ENCODE measurements at places on chromosomes 16 and 17.
A peak's percentile ranks its signal among the peaks of the same experiment; 100 is the strongest.

DNA sequence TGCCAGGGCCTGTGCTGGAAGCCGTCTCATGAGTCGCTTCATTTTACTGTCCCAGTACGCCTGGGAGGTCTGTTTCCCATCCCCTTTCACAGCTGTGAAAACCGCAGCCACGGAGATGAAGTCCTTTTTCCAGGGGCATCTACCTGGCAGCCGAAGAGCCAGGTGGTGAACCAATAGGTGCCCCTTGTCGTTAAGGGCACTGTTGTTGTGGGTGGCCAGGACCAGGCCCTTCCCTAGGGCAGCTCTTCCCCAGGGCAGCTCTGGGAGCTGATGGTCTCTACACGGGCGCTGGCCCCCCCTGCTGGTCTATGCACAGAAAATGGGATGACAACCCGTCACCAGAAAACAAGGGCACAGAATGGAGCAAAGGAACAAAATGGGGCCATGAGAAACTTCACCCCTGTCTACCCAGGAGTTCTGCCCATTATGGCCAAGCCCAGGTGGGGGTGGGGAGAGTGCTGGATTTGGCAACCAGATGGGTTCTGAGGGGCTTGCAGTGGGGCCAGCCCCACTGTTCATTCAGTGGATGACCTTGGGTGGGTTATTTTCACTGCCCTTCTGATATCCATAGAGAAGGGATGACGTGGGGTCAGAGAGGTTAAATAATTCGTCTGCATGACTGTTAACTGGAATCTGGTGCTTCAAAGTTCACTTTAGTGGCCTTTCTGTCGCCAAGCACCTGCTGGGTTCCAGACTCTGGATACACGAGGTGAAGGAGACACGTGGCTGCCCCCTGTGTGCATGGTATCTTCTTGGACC lies 11.5 kb downstream of the RMI2 start:
- DNase-seq: peak; percentile 70
- peaks cover 23% of the 10 kb centered on the region for H3K36me3 ChIP-seq
- H3K4me3 ChIP-seq: no peak overlapping the region
- peaks cover 36% of the 10 kb centered on the region for H3K4me1 ChIP-seq
- H3K27ac ChIP-seq: no peak overlapping the region
- no peaks in the 10 kb centered on the region for H3K27me3 ChIP-seq

GRCh38 chr17:6654841-6655731 lies 3.5 kb downstream of the C17orf100 start:
- H3K27me3 ChIP-seq: peaks cover 78% of the 10 kb centered on the region
- peak; percentile 63 for DNase-seq

DNA sequence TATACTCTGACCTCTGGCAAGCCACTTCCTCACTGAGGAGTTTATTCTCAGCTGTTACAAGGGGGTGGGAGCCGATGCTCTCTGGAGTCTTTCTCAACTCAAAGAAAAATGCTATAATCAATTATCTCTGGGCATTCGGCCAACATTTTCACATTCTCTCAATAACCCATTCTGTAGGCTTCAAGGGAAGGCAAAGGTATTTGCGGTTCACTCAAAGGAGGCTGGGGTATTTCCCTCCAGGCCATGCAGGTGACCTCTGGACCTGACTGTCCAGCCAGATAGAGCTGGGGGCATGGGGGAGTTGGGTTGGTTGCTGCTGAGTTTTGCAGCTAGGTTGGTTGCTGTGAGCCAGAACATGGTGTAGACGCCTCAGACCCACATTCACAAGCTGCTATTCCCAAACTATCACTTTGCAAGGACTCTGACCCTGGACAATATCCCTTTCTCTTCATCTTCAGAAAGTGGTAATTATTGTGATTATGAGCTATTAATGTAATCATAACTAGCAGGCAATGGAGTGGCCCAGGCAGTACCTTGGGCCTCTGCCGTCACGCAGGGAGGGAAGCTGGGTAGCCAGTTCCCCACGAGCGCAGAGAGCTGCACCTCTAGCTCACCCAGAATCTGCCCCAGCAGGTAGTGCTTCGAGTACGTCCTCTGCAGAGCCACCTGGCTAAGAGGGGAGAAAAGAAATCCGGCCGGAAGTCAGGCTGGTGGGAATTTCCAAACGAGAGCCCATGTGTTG lies 42.1 kb downstream of the AIPL1 start:
- H3K4me1 ChIP-seq: no peaks in the 10 kb centered on the region
- no peaks in the 10 kb centered on the region for H3K36me3 ChIP-seq
- DNase-seq: no peak
- no peak overlapping the region for H3K4me3 ChIP-seq

- H3K27ac ChIP-seq: no peak overlapping the region
- H3K4me1 ChIP-seq: peaks cover 39% of the 10 kb centered on the region
- no peak for DNase-seq
- peaks cover 4% of the 10 kb centered on the region for H3K36me3 ChIP-seq
- H3K27me3 ChIP-seq: peaks cover 2% of the 10 kb centered on the region
- no peak overlapping the region for H3K4me3 ChIP-seq
These were observed 127.2 kb downstream of the AXIN2 start for GRCh38 chr17:65434251-65434650.

DNA sequence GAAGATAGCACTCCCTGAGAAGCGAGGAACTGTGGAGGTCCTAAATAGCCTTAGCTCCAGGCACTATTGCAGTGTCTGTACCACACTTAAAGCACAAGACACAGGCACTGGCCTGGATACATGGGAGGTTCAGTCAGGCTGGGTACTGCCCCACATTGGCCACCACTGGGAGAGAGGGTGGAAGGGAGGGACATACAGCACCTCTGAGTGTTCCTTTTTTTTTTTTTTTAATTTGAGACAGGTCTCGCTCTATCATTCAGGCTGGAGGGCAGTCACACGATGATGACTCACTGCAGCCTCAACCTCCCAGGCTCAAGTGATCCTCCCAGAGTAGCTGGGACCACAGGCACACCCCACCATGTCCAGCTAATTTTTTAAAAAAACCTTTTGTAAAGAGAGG lies 1.4 kb downstream of the GSG1L2 start:
- H3K27ac ChIP-seq: no peak overlapping the region
- no peak overlapping the region for H3K4me3 ChIP-seq
- peaks cover 16% of the 10 kb centered on the region for H3K27me3 ChIP-seq

DNA sequence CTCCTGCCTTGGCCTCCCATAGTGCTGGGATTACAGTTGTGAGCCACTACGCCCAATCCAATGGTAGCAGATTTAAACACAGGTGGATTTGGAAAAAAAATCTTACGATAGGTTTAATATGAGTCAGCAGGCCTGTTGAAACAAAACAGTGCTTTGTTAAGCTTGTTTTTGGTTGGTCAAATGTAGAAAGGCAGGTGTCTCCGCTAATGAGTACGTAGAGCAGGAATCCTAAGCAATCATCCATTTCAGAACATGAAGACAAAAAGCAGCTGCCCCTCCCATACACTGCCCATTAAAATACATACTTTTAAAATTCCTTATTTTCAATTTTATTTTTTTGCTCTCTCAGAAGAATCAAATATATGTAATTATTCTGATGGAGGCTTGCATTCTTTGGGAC lies 1.9 kb upstream of the WWOX start:
- H3K27ac ChIP-seq: no peak overlapping the region
- H3K36me3 ChIP-seq: peaks cover 6% of the 10 kb centered on the region
- H3K4me3 ChIP-seq: no peak overlapping the region

DNA sequence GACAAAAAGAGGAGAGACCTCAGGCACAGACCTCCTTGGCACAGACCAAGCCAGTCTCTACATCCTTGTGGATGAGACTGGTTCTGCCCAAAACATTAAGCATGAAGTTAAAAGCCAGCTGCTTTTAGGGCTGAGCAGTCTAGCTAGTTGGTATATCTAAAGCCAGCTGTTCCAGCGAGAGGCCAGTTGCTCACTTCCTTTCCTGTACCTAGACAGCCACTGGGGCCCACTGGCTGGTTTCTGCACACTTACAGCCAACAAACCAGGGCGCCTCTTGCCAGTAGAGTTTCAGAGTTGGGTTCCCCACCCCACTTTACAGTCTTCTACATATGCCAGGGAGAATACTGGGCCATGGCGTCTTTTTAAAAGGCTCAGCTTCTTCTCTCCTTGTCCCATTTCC lies 242.4 kb downstream of the ZFHX3 start:
- peaks cover 7% of the 10 kb centered on the region for H3K4me1 ChIP-seq
- H3K27me3 ChIP-seq: no peaks in the 10 kb centered on the region
- H3K36me3 ChIP-seq: peaks cover 57% of the 10 kb centered on the region
- DNase-seq: no peak
- H3K27ac ChIP-seq: no peak overlapping the region
- no peak overlapping the region for H3K4me3 ChIP-seq

GRCh38 chr16:25713785-25714570 lies 22.2 kb downstream of the HS3ST4 start:
- H3K27ac ChIP-seq: peak overlapping the region; percentile 66
- H3K27me3 ChIP-seq: no peaks in the 10 kb centered on the region
- H3K4me1 ChIP-seq: peaks cover 26% of the 10 kb centered on the region
- no peaks in the 10 kb centered on the region for H3K36me3 ChIP-seq

GRCh38 chr17:36727052-36727451 lies 125.7 kb downstream of the MRM1 start:
- no peak overlapping the region for H3K4me3 ChIP-seq
- peaks cover 63% of the 10 kb centered on the region for H3K4me1 ChIP-seq

Measured in nephron progenitor cell (in vitro differentiated cells).